ENCODE measurements at places on chromosomes 1 and 21. TPM values are rescaled to one million over a fixed set of nuclear protein-coding genes. Genes with fewer than 3 reads are reported as not detected.

DNA sequence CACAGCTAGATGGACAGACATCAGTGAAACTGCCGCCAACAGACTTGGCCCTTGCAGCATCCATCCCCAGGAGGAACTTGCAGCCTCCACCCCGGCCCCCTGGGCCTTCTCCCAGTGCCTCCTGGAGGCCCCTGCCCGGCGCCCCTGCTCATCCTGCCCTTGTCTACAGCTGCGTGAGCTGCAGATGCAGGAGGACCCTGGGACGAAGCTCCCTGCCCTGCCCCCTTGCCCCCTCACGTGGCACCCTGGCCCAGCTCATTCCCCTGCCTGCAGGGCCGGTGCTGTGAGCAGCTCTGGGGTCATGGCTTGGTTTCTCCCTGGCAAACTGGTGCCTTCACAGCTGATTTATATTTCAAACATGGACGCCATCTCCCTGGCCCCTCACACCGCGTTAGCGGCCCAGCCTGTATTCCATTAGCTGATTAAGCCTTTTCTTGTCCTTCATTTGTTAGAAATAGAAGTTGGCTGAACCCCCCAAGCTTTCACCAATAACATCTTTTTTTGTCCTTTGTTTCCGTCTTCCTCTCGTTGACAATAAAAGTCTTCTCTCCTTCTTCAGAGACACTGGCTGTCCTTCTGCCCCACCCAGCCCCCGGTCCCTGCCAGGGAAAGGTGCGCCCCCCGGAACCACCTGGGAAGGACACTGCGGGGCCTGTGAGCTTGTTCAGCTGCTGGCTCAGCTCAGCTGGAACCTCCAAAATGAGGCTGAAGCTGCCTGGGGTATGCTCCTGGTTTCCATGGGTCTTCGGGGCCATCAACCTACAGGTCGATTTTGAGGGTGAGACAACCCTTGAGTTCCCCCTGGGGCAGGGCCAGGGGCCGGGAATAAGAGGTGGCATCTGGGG lies 34.0 kb upstream of the SLC19A1 start:
- no peak for DNase-seq

DNA sequence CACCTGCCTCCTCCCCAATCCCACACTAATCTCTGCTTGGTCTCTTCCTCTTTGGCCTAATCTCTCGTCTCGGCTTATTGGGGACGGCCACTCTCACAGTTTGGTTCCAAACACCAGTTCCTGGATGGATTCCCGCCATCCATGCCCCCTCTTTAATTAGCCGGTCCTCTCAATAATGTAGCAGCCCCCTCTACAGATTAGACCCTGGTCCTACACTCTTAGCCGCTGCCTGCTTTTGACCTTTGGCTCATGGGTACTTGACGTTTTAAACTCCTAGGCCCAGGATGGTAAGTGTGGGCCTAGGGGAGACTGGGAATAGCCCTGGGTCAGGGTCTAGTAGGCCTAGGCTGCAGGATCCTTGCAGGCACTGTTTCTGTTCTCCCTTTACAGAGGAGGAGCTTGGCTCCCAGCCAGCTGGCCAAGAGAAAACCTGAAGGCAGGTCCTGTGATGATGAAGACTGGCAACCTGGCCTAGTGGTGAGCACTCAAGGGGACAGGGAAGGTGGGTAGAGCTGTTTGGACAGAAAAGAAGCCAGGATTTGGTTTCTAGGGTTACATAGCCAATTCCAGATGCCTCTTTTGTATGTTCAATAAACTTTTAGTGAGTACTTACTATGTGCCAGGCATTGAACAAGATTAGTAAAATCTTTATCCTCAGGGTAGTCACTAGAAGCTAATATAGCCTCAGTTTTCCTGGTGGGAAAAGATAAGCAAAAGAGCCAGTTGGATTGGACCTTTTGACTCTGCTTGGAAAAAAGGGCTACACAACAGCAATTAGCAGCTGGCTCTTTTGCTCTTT lies 758 bp downstream of the RAD54L start:
- DNase-seq, result peak; percentile 73

DNA sequence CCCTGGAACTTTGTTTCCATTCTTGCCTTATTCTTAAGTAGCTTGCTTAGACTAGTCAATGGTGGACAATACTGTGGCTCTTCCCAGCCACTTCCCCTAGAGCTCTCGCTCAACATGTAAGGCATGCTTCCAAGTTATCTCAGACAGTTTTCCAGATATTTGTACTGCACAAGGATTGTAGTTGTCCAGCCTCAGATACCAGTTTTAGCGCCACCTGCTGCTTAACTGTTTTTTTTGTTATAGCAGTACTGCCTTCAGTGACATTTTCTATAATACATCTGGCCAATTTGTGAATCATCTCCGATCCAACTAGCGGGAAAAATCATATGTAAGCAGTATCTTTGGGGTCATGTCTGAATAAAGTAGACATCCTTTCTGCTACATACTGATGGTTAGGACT lies 346.7 kb upstream of the ADGRL4 start:
- peak; percentile 58 for DNase-seq

- no peak for DNase-seq
Observed at GRCh38 chr1:50358962-50359361, 64.3 kb downstream of the DMRTA2 start.

ZNF695 gene
- total RNA-seq, result 19.6 TPM

DNA sequence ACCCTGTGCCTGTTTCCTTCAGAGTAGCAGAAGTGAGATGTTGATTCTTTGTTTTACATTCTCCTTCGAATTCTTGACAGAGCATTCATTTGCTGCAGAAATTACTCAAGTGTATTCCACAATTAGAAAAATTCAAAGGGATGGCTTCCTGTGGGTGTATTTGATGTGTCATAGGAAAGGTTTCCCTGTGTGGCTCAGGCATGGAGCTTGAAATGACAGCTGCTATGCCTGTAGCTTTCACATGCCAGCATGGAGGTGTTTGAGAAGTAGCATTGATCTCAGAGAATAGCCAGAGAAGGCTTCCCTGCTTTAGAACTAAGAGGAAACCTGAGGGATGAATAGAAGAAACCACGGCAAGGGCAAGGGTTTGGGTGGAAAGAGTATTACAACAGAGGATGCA lies 317.2 kb upstream of the DEPDC1 start:
- DNase-seq, result no peak

- DNase-seq, result no peak
Observed at GRCh38 chr1:198290089-198290683, 133.4 kb downstream of the NEK7 start.

GRCh38 chr1:215704089-215704860 lies 137.2 kb downstream of the KCTD3 start:
- peak; percentile 6 for DNase-seq

Measured in Calu3 (cell line).